ENCODE measurements at places on chromosomes 7 and 10.

DNA sequence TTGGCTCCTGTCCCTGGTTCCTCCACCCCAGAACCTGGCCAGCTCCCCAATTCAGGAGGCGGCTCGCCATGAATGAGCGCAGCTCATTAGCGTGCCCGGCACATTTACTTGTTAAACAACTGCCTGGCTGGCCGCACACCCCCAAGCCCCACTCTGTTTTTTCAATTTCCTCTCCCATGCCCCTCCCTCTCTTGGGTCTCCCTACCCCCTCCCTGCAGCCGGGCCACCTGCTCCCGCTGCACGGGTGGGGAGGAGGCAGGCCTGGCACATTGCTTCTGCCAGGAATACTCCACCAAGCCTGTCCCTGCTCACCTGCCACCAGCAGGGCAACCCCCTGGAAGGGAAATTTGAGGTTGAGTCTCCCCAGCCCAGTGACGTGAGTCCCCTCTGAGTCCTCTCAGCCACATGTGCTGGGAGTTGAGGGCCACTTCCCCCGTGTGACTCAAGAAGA lies 2.5 kb upstream of the SLIT1 start:
- DNase-seq, result no peak

DNA sequence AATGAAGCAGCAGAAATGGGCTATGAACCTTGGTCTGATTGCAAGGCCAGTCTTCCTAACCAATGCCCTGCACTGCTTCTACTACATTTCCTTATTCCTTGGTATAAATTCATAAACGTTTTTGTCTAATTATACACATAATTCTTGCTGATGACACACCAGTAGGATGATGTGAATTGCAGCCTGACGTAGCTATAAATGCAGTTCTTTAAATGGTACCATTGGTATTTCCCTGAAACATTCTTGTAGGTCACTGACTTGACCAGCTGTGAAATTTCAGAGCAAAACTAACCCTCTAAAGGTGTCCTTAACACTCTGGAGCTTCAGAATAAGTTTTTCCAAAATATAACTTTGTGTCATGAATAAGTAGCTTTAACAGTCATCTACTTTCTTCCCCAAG lies 50.8 kb downstream of the IFIT5 start:
- DNase-seq, result no peak

DNA sequence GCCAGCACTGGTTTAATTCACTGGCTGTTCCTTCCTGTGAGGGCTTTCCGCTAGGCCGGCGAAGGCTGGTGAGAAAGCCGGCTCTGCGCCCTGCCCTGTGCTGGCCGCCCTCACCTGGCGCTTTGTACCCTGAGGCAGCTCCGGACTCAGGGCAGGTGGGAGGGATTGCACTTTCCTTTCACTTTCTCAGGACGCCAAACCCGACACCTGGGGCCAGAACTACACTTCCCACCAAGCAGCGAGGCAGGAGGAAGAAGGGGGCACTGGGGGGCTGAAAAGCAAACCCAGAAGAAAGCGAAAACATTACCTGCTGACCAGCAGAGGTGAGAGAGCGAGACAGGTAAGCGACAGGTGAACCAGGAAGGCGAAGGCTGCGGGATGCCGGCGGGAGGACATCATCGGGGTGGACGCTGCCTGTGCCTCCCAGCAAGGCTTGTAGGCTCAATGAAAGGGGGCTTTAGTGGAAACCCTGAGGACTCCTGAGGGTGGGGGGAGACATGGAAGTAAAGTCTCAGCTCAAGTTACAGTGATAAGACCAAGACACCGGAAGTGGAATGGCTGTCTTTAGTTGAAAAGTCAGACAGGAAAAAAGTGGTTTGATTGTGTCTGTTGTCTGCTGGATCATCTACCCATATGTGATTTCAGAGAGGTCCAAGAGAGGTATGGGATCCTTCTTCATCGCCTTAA lies at the start of gene RAB19:
Gene RAB19 (plus strand): TSS at position 181 of the 687 bp plus-strand sequence. CDS start 3,589 bp downstream, outside the sequence.
- no peak for DNase-seq

GRCh38 chr10:44938956-44939355 lies 20.6 kb upstream of the RASSF4 start:
- DNase-seq, result no peak

GRCh38 chr7:10412422-10413019 lies 561.2 kb upstream of the PHF14 start:
- DNase-seq, result peak; percentile 54

DNA sequence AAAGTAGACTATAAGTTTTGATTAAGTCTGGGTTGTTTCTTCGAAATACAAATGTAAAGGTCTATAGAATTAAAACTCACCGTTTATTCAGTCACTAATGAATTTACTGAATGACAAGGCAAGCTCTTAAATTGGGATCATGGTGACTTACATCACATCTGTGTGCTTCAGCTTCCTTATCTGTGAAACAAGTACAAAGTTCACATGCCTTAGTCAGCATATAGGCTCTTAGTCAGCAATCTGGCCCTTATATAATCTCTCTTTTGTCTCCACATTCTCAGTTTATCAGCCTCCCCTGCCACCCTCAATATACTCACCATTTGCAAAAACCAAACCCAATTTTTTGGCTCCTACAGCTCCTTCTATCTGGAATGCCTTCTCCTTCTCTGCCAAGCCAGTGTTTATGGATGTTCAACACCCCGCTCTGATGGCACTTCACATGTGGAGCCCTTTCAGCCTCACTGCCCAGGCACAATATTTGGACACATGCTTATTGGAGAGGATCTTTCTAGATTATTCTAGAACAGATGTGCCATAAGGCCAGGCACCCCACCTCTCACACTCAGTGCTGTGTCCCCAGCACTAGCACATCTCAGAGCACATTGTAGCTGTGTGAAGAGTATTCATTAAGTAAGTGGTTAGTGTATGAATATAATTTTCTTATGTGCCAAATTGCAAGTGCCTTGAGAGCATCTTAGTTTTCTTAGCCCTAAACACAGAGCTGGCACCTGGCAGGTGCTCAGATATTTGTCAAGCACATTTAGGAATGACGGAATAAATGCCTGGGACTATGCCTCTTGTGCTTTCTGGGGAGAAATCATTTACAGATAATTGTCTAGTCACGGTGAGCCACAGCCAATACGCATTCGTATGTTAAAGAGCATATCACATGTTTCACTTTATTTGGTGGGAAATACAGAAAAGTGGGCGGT lies 9.8 kb upstream of the LAMB1 start:
- no peak for DNase-seq

GRCh38 chr10:78905957-78906308 lies 162.8 kb upstream of the ZMIZ1 start:
- DNase-seq, result no peak

DNA sequence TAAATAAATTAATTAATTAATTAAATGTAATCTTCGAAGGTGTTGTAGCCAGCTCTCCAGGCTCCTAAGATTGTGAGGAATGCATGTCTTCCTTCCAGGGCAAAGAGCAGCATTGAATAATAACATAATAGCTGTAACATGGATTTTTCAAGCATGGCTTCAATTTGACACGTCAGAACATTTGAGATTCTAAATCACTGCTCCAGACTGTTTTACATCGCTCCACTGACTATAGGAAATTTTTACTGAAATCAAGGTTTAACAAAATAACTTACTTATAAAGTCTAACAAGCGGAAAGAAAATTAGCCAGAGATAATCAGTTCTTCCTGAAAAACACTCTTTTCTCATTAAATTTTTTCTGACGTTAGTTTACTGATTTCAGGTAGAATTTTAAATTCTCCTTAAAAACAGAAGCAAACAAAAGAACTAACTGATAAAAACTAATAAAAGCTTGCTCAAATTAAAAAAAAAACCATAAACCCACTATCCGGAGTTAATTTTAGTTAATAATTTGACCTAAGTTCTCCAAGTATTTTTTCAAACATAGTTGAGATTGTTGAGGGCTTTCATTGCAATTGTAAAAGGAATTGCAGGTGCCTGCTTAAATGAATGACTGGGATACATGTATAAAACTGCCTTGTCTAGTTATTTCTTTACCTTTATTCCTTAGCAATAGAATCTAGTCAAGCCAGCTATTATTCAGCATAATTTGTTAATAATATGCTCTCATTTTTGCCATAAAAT lies 51.2 kb upstream of the SGCE start:
- DNase-seq, result no peak

GRCh38 chr7:34067005-34067778 lies 161.9 kb downstream of the BMPER start:
- DNase-seq, result no peak

DNA sequence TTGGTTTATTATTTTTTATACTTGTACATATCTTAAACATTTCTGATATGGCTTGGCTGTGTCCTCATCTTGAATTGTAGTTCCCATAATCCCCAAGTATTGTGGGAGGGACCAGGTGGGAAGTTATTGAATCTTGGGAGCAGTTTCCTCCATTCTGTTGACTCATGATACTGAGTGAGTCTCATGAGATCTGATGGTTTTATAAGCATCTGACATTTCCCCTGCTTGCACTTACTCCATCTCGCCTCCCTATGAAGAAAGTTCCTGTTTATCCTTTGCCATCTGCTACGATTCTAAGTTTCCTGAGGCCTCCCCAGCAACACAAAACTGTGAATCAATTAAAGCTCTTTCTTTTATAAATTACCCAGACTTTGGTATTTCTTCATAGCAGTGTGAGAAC lies 207.7 kb downstream of the TPK1 start:
- DNase-seq, result no peak

- DNase-seq, result no peak
Measured at GRCh38 chr7:93894966-93895640, 4.5 kb upstream of the TFPI2 start.

- peak; percentile 78 for DNase-seq
Measured at GRCh38 chr10:18044976-18045720, 93.4 kb downstream of the SLC39A12 start.

GRCh38 chr10:43843321-43844101 lies 194.8 kb upstream of the ZNF32 start:
- DNase-seq, result no peak

- DNase-seq, result no peak
Measured at GRCh38 chr10:91163869-91164474, 56.5 kb upstream of the PCGF5 start.

- peak; percentile 48 for DNase-seq
Measured at GRCh38 chr10:43197834-43198681, 59.8 kb downstream of the CSGALNACT2 start.

DNA sequence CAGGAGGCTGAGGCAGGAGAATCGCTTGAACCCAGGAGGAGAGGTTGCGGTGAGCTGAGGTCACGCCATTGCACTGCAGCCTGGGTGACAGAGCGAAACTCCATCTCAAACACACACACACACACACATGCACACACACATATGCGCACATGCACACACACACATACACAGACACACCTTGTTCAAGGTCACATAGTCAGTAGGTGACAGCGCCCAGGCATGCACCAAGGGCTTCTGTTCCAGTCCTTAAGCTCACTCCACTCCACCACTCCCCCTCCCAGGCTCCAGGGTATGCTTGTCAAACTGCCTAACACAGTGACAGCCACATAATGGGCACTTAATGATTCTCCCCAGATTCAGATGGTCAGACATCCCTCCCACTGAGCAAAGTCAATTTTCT lies 37.0 kb downstream of the KCNMA1 start:
- no peak for DNase-seq

DNA sequence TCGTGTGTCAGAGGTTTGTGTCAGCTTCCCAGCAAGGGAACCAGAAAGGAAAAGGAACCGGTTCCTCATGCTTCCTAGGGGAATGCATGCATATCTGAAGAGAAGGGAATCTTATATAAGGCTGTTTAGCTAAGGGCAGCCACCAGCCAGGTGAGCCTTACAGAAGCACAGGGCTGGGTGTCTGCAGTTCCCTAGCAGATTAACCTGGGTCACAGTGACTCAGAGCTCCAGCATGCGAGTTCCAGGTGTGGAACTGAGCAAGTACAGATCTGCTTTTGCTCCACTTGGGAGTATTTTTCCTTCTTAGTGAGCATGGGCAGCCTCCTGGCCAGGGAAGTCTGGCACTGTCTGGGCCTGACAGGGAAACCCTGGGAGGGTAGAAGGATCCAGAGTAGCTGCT lies 957 bp upstream of the ANKRD2 start:
- no peak for DNase-seq

- no peak for DNase-seq
Measured at GRCh38 chr10:111707076-111707475, 476.5 kb downstream of the GPAM start.

DNA sequence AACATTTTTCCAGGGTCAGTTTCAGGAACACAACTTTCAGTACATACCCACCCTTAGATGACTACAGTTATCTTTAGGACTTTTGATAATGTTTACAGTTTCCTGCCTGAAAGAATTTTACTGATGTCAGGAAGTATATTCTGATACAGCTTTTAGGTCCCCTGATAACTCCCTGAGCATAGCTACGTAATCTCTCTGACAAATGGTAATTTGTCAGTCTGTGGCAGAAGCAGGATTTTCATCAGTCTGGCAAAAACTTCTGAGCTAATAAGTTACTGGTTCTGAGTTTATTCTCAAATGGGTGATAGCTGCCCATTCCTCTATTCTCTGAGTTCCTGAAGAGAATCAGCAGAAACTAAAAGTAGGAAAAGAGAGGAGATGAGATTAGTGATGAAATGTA lies 270.1 kb upstream of the MTPN start:
- DNase-seq, result no peak

DNA sequence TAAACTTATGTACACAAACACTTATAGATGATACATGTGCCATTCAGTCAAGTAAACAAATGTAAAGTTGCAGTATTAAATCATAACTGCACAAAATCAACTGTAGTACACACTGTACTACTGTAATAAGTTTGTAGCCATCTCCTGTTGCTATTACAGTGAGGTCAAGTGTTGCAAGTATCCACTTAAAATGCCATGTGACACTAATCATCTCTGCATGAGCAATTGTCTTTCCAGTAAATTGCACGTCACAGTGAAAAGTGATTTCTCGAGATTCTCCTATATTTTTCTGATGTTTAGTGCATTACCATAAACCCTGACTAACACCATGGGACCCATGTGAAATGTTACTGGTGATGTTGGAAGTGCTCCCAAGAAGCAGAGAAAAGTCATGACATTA lies 293.3 kb upstream of the SP4 start:
- DNase-seq, result no peak

DNA sequence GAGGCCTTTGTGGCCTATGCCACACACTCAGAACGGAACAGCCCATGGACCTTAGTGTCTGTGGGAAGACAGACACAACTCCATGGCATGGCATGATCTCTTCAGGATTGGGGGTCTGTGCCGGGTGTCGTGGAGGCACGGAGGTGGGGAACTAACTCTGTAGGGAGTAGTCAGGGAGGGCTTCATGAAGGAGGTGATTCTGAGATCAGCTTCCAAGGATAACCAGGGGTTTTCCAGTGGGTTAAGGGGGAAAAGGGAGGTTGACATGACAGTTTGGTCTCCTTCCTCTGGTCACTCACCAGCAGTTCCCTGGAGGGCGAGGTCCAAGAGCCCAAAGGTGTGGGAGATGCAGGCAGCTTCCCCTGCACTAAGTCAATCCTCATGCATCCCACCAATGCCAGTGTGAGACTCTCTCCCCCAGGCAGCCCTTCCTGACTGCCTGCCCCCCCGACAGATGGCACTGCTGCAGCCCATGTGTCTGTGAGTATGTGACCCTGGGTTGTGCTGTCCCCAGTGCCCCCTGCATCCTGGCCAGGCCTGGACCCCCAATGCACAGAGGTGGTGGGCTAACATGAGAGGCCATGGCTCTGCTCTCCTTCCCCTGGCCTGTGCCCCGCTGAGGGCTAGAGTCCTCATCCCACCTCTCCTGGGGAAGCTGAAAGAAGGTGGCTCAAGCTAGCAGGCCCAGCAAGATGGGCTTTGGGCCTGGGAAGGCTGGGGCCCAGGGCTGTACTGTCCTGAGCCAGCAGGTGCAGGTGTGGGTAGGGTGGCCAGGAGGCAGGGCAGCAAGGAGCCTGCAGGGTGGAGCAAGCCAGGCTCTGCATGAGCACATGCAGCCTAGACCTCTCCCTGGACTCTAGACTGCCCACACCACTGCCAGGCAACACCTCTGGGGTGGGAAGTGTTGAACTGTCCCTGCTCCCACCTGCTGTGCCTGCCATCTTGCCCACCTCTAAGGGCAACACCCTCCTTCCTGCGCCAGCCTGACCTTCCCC lies 39.7 kb downstream of the RASGEF1A start:
- no peak for DNase-seq
